Breast epithelium (tissue), 4 donors: ENCODE measurements at places on chromosomes 4 and X. TPM values are rescaled to one million over a fixed set of nuclear protein-coding genes. Genes with fewer than 3 reads are reported as not detected.
A peak's percentile ranks its signal among the peaks of the same experiment; 100 is the strongest.

GRCh38 chrX:116490104-116490503 is 27.3 kb upstream of the CT83 start:
- no peaks in the 10 kb centered on the region for H3K4me1 ChIP-seq
- no peaks in the 10 kb centered on the region for H3K36me3 ChIP-seq
- no peak overlapping the region for H3K4me3 ChIP-seq
- peaks cover 4% of the 10 kb centered on the region for H3K27me3 ChIP-seq
- H3K27ac ChIP-seq = no peak overlapping the region

- no peak overlapping the region for H3K27ac ChIP-seq
- no peak for DNase-seq
- no peaks in the 10 kb centered on the region for H3K36me3 ChIP-seq
- H3K4me3 ChIP-seq = no peak overlapping the region
- H3K4me1 ChIP-seq = no peaks in the 10 kb centered on the region
These were observed 11.5 kb downstream of the LIMCH1 start for GRCh38 chr4:41549478-41549877.

- H3K27me3 ChIP-seq = no peaks in the 10 kb centered on the region
- H3K27ac ChIP-seq = no peak overlapping the region
- DNase-seq = no peak
- no peaks in the 10 kb centered on the region for H3K36me3 ChIP-seq
- H3K4me3 ChIP-seq = no peak overlapping the region
These were observed 319.3 kb upstream of the PPARGC1A start for GRCh38 chr4:24209131-24209530.

GRCh38 chrX:39764441-39764914 is 333.3 kb downstream of the BCOR start:
- peaks cover 47% of the 10 kb centered on the region for H3K27me3 ChIP-seq
- no peak overlapping the region for H3K27ac ChIP-seq
- no peaks in the 10 kb centered on the region for H3K36me3 ChIP-seq
- no peaks in the 10 kb centered on the region for H3K4me1 ChIP-seq
- DNase-seq = no peak

Gene KLHL15
- total RNA-seq = 10.4 TPM

GRCh38 chr4:81796790-81797528 is 325.3 kb upstream of the RASGEF1B start:
- no peaks in the 10 kb centered on the region for H3K27me3 ChIP-seq
- H3K27ac ChIP-seq = no peak overlapping the region
- no peak overlapping the region for H3K4me3 ChIP-seq
- no peak for DNase-seq

Gene FAM236C
- total RNA-seq = not detected

DNA sequence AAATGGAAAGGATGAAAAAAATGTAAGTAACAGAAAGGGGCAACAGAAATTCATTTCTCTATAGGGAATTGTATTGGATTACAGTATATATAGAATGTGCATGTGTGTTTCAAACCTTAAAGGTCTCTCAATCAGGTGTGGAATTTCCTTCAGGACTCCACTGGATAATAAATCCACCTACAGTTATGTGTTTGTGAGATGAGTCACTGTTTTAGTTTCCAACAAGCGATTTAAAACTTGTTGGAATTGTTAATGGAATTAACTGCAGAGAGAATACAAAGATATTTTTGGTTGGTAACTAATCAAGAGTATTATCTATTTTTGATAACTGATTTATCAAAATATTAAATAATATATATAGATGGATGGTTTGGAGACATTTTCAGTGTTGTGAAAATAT is 32.8 kb downstream of the CEP44 start:
- no peak for DNase-seq
- H3K27me3 ChIP-seq = no peaks in the 10 kb centered on the region
- no peak overlapping the region for H3K4me3 ChIP-seq
- no peaks in the 10 kb centered on the region for H3K4me1 ChIP-seq
- no peak overlapping the region for H3K27ac ChIP-seq

- H3K27me3 ChIP-seq = no peaks in the 10 kb centered on the region
- no peak overlapping the region for H3K27ac ChIP-seq
- H3K4me1 ChIP-seq = no peaks in the 10 kb centered on the region
- no peak overlapping the region for H3K4me3 ChIP-seq
These were observed 4.5 kb upstream of the FGF16 start for GRCh38 chrX:77442728-77443127.

GRCh38 chrX:68719181-68719903 is 71.9 kb downstream of the STARD8 start:
- H3K36me3 ChIP-seq = no peaks in the 10 kb centered on the region
- no peak overlapping the region for H3K4me3 ChIP-seq
- H3K27me3 ChIP-seq = no peaks in the 10 kb centered on the region
- no peak for DNase-seq
- no peaks in the 10 kb centered on the region for H3K4me1 ChIP-seq
- no peak overlapping the region for H3K27ac ChIP-seq

GRCh38 chrX:24020306-24020876 is 6.6 kb downstream of the KLHL15 start:
- H3K27me3 ChIP-seq = peaks cover 20% of the 10 kb centered on the region
- DNase-seq = no peak
- no peaks in the 10 kb centered on the region for H3K4me1 ChIP-seq
- H3K36me3 ChIP-seq = no peaks in the 10 kb centered on the region

DNA sequence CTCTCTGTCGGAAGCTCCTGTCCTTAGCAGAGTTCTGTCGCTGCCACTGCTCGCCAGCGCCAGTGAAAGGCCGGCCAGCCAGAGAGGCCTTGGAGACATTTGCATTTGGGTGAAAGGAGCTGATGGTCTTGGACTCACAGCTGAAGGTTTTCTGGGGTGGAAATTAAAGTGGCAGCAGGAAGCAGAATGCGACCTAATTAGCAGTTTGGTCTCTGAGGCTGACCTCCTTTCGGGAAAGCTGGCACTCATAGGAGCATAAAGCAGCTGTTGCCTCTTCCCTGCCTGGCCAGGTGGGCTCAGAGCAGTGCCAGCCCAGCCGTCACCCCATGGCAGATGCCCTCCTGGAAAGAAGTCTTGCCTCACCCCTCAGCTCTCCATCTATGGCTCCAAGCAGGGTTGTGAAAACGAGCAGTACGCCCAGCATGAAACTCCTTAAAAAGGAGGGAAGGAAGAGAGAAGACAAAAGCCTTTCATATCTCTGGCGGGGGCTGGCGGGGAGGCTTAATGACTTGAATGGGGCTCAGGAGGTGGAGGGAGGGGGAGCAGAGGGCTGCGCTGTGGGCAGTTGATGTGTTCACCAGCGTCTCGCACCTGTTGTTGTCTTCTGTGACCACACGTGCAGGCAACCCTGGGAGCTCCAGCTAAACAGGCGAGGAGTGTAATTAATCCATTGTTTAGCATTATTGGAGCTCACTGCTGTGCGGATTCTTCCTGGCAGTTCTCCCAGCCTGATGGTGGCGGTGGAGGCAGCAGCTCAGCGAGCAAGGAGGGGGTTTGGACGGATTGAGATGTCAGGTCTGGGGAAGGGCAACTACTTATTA is 264.0 kb downstream of the MID1IP1 start:
- no peaks in the 10 kb centered on the region for H3K36me3 ChIP-seq
- H3K27me3 ChIP-seq = peaks cover 58% of the 10 kb centered on the region
- H3K4me1 ChIP-seq = no peaks in the 10 kb centered on the region
- no peak overlapping the region for H3K4me3 ChIP-seq

GRCh38 chr4:26238778-26239679 is 81.8 kb upstream of the RBPJ start:
- H3K4me3 ChIP-seq = peak overlapping the region; percentile 27
- no peak for DNase-seq

Gene TBC1D14
- 57.3 TPM for total RNA-seq

GRCh38 chr4:5957076-5957475 is 61.2 kb downstream of the C4orf50 start:
- H3K4me1 ChIP-seq = no peaks in the 10 kb centered on the region
- no peak overlapping the region for H3K27ac ChIP-seq
- H3K36me3 ChIP-seq = no peaks in the 10 kb centered on the region
- H3K4me3 ChIP-seq = no peak overlapping the region

- H3K27ac ChIP-seq = no peak overlapping the region
- no peaks in the 10 kb centered on the region for H3K4me1 ChIP-seq
- no peak for DNase-seq
- H3K4me3 ChIP-seq = no peak overlapping the region
- H3K36me3 ChIP-seq = no peaks in the 10 kb centered on the region
These were observed 134.1 kb upstream of the MID1 start for GRCh38 chrX:10754445-10754844.

DNA sequence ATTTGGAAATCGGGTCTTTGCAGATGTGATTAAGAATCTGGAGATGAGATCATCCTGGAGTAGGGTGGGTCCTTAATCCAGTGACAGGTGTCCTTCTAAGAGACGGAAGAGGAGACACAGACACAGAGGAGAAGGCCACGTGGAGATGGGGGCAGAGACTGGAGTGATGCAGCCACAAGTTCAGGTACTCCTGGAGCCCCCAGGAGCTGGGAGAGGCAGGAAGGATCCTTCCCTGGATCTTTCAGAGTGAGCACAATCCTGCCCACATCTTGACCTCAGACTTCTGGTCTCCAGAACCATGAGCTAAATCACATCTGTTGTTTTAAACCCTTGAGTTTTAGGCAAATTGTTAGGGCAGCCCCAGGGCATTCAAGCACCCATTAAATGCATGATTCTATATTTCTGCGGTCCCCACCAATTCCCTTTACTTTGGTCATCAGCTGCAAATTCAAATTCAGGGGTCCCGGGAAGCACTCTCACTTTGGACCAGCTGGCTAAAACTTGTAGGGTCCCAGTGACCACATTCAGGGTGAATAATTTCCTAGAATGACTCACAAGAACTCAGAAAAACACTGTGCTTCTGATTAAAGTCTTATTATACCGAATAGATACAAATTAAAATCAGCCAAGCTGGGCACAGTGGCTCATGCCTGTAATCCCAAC is 12.8 kb upstream of the AKAP17A start:
- no peak overlapping the region for H3K27ac ChIP-seq
- no peaks in the 10 kb centered on the region for H3K27me3 ChIP-seq
- H3K4me3 ChIP-seq = no peak overlapping the region
- no peaks in the 10 kb centered on the region for H3K4me1 ChIP-seq
- no peaks in the 10 kb centered on the region for H3K36me3 ChIP-seq
